ENCODE measurements at places on chromosomes 11 and 22.
A peak's percentile ranks its signal among the peaks of the same experiment; 100 is the strongest.

GRCh38 chr22:49547751-49548239, 279.9 kb downstream of the BRD1 start:
- no peak for DNase-seq

DNA sequence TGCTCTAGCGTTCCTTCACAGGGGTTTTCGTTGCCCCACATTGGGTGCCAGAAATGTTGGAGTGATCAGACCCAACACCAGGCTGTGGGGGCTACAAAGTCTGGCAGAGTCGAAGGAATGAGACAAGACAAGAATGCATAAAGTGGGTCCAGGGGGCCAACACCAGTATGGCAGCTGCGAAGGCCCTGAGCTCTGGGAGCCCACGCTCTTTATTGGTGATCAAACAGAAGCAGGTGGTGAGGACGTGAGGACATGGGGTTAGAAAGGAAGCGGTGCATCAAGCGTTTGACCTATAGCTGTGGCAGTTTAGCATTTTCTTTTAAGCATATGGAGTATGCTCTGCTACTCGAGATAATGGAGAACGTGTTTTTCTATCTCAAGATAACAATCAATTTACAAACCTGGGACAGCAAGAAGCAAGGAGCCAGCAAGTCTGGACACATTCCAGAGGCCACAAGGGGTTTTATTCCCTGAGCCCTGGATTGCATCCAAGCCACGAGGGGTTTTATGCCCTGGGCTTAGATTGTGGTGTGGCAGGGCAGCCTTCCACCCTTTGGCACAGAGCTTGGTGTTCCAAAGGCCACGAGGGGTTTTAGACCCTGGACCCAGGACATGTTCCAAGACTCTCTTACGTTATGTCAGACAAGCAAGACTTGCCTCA, 3.9 kb upstream of the DNAJB13 start:
- DNase-seq: no peak

- no peak for DNase-seq
Measured at GRCh38 chr11:130671801-130672700, 223.6 kb downstream of the ADAMTS15 start.

DNA sequence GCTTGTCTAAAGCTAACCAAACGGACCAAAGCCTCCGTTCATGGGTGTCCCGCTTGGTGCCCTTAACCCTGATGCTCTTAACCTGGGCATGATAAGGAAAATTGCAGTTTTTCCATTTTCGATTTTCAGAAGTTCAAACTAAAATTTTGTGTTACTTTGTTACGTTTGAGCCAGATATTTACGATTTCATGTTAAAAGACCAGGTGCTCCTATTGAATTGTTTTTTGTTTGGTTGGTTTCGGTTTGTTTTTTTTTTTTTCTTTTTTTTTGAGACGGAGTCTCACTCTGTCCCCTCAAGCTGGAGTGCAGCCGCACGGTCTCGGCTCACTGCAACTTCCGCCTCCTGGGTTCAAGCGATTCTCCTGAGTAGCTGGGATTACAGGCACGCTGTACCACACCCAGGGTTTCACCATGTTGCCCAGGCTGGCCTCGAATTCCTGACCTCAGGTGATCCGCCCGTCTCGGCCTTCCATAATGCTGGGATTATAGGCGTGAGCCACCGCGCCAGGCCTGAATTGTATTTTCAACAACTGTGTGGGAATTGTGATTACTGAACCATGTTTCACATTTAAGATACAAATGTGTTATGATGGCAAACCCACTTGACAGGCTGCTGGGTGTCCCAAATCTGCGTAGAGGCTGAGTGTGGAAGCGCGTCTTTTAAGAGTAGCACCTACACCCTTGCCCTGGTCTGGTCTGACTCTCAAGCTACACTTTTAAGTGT, 864 bp upstream of the USP28 start:
- DNase-seq: no peak

DNA sequence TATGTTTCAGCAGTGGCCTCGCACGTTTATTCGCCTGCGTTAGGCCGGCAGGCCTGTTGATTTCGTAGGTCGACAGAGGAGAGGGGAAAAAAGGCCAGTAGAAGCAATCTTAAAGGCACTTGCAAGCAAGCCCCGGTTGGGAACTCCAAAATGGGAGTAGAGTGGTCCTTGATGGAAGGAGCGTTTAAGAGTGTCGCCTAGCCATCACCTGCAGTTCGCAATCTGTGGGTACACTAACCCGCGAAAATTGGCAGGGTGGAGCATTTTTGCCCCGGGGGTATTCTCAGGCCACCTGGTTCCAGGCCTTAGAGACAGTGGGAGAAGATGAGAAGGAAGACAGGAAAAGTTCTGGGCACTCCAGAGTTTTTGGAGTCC, 1.1 kb downstream of the EWSR1 start:
- peak; percentile 6 for DNase-seq

- DNase-seq: peak; percentile 83
Measured at GRCh38 chr22:50250555-50251476, at the start of gene HDAC10. Gene HDAC10 (minus strand): TSS chr22:50251265. CDS start chr22:50251032, 233 bp downstream.

DNA sequence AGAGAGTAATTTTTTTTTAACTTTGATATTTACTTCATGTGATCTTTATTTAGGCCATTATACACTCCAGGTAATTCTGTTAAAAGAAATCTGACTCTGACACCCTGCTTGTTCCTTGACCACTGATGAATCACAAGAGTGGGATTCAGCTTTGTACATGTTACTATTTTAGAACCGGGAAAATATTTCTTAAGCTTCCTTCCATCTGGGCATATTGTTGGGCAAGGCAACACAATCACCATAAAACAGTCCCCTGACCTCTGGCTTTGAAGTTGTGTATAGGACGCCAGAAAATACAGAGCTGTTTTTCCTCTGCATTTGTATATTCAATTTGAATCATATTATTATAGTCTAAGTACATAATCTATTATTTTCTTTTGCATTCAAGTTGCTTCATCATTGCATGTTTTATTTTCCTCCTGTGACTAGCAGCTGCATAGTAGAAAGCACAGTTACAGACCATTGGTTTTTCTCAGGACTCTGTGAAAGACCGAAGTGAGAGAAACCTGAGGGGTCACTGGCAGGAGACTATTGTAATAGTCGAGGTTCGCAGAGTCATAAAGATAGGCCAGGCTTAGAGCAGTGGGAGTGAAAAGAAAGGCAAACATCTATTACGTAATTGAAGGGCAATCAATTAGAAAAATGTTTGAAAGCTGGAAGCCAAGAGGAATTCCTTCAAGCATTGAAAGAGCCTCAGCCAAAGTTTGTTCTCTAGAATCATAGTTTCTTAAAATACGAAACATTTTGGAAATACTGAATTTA, 51.8 kb upstream of the SLC36A4 start:
- no peak for DNase-seq

GRCh38 chr11:122181372-122181771, 65.4 kb upstream of the BLID start:
- no peak for DNase-seq

DNA sequence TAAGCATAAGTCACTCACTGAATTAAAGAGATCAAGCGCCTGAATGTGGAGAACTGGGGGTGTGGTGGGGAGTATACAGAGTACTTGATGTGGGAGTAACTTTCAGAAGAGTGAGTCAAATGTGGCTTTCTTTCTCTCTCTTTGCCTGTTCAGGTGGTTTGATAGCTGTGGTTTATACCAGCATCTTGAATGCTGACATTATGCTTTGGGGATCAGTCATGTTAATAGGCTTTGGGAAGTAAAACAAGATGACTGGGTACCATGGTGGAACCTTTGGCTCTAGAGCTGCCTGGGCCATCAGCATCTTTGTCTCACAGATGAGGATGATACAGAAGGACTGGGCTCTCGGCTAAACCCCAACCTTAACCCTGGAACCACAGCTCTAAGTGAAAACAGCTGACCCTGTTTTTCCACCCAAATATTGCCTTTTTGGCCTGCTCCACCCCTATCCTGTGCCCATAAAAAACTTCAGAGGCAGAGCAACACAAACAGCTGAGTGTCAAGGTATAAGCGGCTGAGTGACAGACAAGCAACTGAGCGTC, 58.2 kb upstream of the GNAZ start:
- DNase-seq: peak; percentile 5

GRCh38 chr22:48750826-48751440, 1076.7 kb downstream of the BRD1 start:
- no peak for DNase-seq

GRCh38 chr11:119729581-119729927, 554 bp upstream of the NECTIN1 start:
- DNase-seq: no peak

GRCh38 chr22:47056361-47056760, 293.9 kb downstream of the TBC1D22A start:
- DNase-seq: no peak

Measured in CD4-positive, alpha-beta T cell treated with Interleukin-17A for 1 hour (primary cell).